ENCODE measurements at places on chromosomes 6 and 20.

DNA sequence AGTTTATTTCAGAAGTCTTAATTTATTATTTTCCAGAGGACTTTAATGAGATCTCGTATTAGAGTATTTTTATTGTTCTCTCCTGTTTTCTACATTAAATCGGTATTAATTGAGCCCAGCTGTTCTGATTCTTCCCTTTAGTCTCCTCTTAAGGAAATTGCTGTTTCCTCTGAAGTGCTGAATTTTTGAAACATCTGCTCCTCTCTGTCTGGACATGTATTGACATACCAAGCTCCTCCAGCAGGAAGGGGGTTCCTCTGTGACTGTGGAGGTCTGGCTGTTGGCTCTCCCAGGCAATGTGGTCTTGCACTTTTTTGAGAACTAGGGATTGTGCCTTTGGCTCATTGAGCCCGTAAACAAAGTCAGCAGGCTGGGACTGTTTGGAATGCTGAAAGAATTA is 74.9 kb downstream of the MAP3K4 start:
- no peak for DNase-seq

- no peak for DNase-seq
Measured at GRCh38 chr6:166760288-166760687, 133.2 kb upstream of the RPS6KA2 start.

- no peak for DNase-seq
Measured at GRCh38 chr6:85401186-85402021, 48.5 kb upstream of the NT5E start.

GRCh38 chr6:149925253-149925973 is 2.5 kb upstream of the RAET1G start:
- DNase-seq, result no peak

GRCh38 chr20:22830138-22830537 is 205.0 kb upstream of the SSTR4 start:
- no peak for DNase-seq

- DNase-seq, result no peak
Measured at GRCh38 chr6:12968839-12969558, 252.4 kb downstream of the PHACTR1 start.

- no peak for DNase-seq
Measured at GRCh38 chr6:49946835-49947234, 17.1 kb downstream of the DEFB114 start.

DNA sequence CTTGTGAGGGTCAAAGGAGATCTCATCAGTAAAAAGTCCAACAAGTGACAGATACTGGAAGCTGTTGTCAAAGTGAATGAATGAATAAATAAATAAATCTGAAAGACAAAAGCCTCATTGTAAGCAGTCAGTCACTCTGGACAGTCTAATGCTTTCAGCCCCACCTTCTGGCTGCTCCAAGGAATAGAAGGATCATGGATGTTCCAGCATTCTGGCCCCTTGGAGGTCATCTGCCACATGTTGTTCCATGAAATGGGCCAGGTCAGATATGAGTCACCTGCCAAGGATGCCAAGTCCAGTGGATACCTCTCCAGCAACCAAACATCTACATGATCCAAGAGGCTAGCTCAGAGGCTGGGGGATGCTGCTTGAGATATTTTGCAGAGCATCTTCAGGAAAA is 185.6 kb downstream of the BMP7 start:
- no peak for DNase-seq

DNA sequence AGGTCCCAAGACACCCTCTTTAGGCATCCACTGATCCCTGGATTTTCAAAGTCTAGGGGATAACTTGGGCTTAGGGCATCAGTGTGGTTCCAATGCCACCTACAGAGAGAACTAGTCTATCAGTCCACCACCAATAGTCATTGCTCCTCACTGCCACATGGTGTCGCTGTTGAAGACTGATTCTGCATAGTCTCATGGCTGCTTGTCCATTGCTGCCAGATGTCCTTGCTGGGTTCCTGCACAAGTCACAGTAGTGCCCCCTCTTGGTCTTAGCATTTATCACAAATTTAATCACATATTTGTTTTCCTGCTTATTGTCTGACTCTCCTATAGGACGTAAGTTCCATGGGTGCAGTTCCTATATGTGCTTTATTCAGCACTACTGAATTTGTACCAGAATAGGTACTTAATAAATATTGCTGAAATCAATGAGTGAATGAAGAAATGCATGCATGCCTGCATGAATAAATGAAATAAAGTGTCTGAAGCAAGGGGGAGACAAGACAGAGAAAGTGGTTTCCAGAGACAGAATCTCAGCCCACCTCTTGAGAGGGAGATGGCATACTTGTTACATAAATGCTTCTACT is 45.9 kb upstream of the RALY start:
- no peak for DNase-seq

- no peak for DNase-seq
Measured at GRCh38 chr6:167532410-167533288, 207.8 kb downstream of the TTLL2 start.

DNA sequence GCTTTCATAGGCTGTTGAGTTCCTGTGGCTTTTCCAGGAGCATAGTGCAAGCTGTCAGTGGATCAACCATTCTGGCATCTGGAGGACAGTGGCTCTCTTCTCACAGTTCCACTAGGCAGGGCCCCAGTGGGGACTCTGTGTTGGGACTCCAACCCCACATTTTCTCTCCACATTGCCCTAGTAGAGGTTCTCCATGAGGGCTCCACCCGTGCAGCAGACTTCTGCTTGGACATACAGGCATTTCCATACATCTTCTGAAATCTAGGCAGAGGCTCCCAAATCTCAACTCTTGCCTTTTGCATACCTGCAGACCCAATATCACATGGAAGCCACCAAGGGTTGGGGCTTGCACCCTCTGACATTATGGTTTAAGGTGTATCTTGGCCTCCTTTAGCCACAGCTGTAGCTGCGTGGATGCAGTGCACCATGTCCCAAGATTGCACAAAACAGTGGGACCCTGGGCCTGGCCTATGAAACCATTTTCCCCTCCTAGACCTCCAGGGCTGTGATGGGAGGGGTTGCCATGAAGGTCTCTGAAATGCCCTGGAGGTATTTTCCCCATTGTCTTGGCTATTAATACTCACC is 645.9 kb upstream of the CITED2 start:
- no peak for DNase-seq

DNA sequence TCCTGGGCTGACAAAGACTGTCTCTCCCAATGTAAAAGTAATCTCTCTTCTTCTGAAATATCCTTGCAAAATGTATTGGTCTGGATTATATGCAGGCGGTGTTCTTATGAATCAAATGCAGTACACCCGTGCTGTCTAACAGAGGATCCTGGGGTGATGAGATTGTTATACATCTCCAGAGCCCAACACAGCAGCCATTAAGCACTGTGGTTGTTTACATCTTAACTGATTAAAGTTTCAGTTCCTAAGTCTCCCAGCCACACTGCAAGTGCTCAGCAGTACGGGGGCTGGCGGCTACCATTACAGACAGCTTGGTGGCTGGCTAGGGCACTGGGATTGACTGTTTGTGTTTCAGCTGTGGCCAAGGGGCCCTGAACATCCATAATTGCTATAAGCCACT is 7.0 kb downstream of the UNC93A start:
- no peak for DNase-seq
